ENCODE measurements at places on chromosomes 12 and 14.

DNA sequence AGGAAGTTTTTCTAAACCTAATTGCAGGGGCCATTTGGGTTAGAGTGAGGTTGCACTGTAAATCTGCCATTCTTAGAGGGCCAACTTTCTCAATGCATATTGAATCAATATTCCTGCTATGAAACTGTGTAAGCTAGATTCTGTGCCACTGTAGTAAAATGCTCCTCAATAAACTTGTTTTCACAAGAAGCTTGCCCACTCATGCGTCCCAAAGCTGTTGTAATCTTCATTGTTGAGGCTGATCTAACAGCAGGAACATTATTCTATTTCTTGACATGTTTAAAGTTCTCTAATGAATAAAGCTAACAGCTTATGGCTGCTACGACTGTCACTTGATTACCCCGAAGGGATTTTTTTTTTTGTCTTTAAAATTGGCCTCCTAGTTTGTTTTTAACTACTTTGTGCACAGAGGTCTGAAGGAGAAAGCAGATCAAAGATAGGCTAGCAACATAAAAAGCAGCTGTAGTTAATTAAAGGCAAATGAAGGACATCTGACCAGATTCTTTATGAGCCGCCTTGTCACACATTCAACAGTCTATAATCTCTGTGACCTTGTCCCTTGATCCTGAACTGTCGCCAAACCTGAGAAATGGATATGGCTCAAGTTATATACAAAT, 243.7 kb downstream of the PAX9 start:
- DNase-seq: no peak

- DNase-seq: no peak
Observed at GRCh38 chr12:100964028-100964427, 169.5 kb downstream of the ANO4 start.

DNA sequence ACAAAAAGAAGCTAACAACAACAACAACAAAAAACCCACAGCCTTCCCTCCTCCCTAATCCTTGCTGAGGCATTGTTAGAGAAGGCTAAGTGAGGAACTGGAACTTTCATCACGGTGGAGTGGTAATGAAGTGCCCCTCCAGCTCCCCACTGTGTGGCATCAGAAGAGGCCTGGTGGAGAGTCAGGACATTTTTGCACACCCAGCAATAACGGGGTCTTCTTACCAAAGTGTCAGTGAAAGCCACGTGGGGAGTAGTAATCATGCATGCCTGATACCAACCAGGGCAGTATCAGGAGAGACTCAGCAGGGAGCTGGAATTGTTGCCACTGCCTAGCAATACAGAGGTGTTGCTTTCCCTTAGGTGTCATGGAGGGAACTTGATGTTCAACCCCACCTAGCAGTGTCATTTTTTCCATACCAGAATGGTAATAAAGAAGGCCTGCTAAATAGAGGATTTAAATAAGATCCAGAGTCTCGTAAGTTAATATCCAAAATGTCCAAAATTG, 299.7 kb upstream of the RGS6 start:
- DNase-seq: no peak

- no peak for DNase-seq
Observed at GRCh38 chr12:4862809-4863208, 46.9 kb upstream of the KCNA1 start.

DNA sequence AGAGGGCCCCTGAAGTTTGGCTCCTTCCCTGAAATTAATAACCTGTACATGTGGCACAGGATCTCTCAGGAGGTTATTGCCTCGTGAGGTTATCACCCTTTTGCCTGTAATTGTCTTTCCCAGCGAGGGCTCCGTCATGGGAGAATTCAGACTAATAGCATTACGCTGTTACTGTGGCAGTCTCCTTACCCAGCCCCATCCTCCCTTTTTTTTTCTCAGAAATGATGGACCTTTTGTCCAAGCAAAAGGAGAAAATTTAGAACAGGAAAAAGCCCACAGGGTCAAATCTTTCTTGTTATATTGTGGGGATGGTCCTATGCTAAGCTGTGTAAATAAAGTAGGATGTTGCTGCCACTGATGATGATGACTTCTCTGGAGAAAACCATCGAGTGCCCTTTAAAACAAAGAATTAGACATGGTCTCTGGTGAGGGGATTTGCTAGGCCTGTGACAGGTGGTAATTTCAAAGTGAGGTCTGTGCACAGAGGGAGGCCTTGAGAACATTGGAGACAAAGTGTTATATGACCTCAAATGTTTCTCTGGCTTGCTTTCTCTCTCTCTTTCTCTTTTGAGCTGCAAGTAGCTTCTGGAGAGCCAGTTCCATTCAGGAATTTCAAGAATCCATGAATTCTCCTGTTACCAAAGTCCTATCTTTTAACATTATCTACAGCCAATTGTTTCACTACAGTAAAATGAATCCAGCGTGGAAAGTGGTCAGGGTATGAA, 357.2 kb downstream of the BMP4 start:
- DNase-seq: no peak

- no peak for DNase-seq
Observed at GRCh38 chr12:15863372-15863771, 18.8 kb upstream of the STRAP start.

GRCh38 chr14:63240221-63240620, 36.0 kb downstream of the RHOJ start:
- DNase-seq: no peak

DNA sequence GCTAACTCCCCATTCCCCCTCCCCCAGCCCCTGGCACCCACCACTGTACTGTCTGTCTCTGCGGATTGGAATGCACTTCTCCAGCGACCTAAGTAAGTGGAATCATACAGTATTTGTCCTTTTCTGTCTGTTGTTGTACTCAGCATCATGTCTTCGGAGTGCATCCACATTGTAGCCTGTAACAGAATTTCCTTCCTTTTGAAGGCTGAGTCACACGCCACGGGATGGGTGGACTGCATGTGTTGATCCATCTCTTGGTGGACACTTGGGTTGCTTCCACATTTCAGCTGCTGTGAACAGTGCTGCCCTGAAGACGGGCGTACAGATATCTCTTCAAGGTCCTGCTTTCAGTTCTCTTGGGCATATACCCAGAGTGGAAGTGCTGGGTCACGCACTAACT, 34.4 kb downstream of the DDX51 start:
- no peak for DNase-seq
